ENCODE measurements at places on chromosomes 6 and 20.

- DNase-seq, result no peak
These were observed 175.4 kb upstream of the PRND start for GRCh38 chr20:4546342-4546741.

DNA sequence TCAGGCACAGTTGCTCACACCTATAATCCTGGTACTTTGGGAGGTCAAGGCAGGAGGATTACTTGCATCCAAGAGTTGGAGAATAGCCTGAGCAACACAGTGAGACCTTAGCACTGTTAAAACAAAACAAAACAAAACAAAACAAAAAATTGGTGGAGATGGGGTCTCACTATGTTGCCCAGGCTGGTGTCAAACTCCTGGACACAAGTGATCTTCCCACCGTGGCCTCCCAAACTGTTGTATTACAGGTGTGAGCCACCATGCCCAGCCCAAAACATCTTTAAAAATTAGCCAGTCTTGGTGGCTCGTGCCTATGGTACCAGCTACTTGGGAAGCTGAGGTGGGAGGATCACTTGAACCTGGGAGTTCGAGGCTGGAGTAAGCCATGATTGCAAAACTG is 120.2 kb downstream of the GMDS start:
- no peak for DNase-seq

DNA sequence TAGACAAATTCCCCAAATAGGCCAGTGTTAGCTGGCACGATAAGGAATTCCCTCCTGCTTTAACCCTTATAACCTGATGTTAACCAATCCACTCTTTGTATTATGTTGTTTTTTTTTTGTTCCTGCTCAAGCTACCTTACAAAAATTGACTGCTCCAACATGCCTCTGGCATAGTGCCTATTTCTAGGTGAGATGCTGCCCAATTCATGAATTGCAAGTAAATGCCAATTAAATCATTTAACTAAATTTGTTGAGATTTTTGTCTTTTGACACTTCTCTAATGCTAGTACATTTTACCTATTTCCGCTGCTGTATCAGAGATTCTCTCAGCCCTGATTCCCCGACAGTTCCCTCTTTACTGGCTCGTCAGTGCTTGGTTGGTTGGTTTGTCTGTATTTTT is 66.5 kb downstream of the HECA start:
- no peak for DNase-seq

DNA sequence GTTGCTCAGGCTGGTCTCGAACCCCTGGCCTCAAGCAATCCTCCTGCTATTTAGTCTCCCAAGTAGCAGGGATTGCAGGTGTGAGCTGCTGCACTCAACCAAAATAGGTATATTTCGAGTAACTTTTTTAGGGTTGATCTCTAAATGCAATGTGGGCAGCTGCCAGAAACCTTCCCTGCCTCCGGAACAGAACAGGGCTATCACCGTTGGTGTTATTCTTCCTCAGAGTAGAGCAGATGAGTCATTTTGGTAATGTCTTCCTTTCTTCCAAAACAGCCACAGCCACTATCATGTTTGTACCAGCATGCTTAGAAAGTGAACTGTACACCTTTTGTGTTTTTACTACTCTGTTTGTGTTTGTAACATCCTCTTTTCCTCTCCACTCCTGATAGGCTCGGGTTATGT is 44.1 kb downstream of the SNX9 start:
- no peak for DNase-seq

DNA sequence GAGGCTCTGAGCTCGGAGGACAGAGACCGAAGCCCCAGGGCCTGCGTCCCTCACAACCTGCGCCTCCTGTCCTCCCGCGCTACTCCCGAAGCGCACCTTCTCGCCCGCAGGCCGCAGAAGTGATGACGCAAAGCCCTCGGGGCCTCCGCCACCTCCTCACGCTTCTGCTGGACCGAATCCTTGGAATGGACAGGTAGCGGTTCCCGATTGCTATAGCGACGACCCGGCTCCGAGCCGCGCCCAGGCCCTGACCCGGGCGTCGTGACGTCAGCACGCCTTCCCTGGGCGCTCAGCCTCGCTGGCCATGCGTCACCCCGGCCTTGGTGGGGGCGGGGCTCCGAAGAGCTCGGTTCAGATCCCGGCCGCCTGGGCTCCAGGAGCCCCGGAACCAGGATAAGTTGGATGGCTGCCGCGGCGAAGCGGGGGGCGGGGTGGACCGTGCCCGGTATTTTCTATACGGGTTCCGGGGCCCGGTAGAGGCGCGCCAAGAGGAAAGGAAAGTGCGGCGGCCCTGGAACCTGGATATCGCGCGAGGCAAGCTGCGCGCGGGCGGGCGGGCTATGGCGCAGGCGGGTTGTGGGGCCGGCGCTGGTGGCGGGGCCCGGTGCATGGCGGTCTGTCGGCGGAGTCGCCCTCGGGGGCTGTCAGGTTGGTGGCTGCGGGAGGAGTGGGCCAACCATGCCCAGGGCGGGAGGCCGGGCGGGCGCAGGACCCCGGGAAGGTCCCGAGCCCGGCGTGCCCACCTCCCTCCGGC is at the start of gene ZNF76:
ZNF76 (plus strand) TSS at position 542 of the 754 bp plus-strand sequence. CDS start 21,417 bp downstream, outside the sequence.
- DNase-seq, result peak; percentile 95

DNA sequence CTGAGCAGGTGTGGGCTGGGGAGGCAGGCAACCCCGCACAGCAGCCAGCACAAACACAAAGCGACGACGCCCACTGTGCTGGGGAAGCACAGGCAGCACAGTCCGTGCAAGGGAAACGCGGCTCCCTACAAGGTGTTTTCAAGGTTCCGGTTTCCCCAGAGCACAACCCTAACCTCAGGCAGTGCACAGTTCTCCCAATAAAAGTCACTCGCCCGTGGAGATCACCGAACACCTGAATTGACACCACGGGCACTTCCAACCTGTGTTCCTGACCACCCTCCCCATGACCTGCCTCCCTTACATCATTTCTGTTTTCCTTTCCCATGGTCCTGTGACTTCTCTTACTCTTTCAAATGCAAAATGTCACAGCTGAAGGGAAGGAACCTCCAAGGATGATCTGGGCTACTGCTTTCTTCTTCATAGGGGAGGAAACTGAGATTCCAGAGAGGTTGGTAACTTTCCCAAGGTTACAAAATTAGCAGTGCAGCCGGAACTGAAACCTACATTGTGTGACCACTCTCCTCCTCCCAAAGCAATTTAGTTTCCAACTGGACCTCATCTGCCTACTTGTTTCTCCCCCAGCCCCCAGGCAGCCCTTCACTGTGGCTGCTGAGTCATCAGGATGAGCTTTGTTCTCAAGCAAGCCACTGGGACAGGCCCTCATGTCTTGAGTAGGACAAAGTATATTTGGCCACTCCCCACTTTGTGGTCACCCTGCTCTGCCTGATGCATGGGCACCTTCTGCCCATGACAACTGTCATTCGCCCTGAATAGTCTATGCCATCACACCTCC is 125.3 kb downstream of the ATXN1 start:
- DNase-seq, result no peak

- DNase-seq, result no peak
These were observed 2.0 kb downstream of the CD24 start for GRCh38 chr6:106972500-106972899.

DNA sequence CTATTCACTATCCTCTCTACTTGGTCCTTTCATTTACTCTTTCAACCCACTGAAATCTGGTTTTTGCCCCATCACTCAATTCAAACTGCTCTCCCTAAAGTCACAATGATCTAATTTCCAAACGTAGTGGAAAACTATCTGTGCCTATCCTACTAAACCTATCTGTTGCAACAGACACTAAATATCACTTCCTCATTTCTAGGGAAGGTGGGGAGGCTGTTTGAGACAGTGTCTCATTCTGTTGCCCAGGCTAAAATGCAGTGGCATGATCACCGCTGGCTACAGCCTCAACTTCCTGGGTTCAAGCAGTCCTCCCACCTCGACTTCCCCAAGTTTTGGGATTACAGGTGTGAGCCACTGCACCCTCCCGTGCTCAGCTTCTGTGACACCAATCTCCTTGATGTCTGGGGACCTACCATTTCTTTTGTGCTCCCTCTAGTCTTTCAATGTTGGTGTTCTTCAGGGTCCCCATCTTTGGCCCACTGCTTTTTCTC is 8.8 kb downstream of the RANBP9 start:
- no peak for DNase-seq

- DNase-seq, result no peak
These were observed 21.7 kb downstream of the PHACTR2 start for GRCh38 chr6:143699430-143699825.

DNA sequence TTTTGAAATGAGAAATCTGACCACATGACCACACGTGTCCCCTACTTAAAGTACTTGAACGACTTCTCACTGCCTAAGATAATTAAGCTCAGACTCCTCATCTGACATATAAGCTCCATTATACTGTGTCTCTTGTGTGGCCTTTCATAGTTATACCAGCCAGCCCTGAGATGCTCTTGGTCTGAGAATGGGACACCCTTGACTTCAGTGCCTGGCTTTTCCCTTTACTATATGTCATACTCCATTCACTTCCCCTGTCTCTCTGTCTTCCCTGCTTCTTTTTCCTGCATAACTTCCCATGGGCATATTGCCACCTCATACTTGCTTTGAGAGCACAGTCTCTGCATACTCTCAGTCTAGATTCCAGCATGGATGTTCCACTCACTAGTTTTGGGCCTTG is 53.4 kb upstream of the TINAG start:
- DNase-seq, result no peak

- no peak for DNase-seq
These were observed 13.7 kb upstream of the SHPRH start for GRCh38 chr6:145977881-145978280.

GRCh38 chr20:56422824-56423189 is 10.7 kb downstream of the CASS4 start:
- DNase-seq, result no peak

DNA sequence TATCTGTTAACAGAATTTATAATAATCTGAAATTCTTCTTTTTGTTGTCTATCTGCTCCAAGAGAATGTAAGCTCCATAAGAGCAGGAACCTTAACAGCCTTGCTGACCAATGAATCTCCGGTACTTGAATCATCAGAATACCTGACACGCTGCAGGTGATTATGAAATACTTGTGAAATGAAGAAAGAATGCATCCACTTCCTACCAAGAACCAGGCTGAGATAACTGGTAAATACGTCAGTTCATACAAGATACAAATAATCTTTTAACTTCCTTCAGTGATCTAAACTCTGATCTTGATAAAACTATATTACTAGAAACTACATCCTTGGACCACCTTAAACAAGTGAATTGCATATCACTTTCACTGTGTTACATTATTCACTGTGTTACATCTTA is 116.2 kb downstream of the MAP3K5 start:
- no peak for DNase-seq

GRCh38 chr6:77038807-77039206 is 424.5 kb downstream of the HTR1B start:
- DNase-seq, result no peak

DNA sequence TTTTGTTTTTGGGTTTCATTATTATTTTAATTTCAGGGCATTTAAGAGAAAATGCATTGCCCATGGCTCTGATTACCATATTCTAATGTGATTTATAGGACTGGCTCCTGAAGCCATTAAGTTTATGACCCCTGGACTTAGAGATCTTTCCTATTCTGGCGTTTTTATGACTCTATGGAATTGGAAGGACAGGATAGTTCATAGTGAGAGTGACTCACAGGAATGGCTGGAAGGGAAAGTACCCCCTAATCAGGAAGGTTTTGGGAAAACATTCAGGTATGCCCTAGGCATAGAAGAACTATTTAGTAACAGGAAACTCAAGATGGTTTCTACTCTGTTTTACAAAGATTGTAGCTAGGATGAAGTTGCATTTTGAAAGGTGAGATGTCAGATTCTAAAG is 108.6 kb upstream of the SLC2A12 start:
- no peak for DNase-seq

- DNase-seq, result no peak
These were observed 191.9 kb downstream of the CENPW start for GRCh38 chr6:126531840-126532239.

DNA sequence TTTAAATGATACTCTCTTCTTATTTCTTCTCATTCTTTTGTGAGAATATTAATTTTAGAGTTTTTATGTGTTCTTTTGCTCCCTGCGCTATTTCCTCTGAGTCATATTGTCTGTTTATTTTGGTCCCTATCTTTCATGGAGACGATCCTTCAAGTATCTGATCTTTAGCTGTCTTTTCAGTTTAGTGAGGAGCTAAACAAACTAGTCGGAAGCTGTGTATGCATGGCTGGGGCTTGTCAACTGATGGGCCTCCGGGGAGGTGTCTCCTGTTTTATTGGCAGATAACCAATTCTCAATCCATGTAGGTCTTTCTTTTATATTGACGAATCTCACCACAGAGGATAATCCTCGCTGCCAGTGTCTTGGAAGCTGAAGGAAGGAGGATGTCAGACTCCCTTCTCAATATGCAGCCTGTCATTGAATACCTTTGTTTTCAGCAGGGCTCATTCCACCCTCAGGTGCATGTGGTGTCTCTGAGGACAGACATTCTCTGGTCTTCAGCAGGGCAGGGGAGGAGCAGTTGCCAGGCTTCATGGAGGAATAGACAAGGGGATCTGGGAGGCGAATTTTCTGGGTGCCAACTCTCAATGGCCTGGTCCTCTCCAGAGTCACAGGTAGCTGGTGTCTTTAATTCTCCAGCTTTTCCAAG is 64.9 kb downstream of the RNF182 start:
- no peak for DNase-seq

DNA sequence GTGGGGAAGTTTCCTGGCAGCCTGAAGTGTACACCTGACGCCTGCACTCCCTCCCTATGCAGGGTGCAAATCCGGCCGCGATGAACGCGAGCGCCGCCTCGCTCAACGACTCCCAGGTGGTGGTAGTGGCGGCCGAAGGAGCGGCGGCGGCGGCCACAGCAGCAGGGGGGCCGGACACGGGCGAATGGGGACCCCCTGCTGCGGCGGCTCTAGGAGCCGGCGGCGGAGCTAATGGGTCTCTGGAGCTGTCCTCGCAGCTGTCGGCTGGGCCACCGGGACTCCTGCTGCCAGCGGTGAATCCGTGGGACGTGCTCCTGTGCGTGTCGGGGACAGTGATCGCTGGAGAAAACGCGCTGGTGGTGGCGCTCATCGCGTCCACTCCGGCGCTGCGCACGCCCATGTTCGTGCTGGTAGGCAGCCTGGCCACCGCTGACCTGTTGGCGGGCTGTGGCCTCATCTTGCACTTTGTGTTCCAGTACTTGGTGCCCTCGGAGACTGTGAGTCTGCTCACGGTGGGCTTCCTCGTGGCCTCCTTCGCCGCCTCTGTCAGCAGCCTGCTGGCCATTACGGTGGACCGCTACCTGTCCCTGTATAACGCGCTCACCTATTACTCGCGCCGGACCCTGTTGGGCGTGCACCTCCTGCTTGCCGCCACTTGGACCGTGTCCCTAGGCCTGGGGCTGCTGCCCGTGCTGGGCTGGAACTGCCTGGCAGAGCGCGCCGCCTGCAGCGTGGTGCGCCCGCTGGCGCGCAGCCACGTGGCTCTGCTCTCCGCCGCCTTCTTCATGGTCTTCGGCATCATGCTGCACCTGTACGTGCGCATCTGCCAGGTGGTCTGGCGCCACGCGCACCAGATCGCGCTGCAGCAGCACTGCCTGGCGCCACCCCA is 1.2 kb downstream of the GPR6 start:
- DNase-seq, result no peak

GRCh38 chr20:2692036-2692885 is at the start of gene EBF4:
Gene EBF4 (plus strand): TSS chr20:2692780. CDS start chr20:2693646, 866 bp downstream.
- DNase-seq, result peak; percentile 45

GRCh38 chr6:3244003-3244831 is 14.5 kb upstream of the PSMG4 start:
- DNase-seq, result no peak

Data from CD4-positive, alpha-beta T cell treated with Interleukin-17A for 1 hour (primary cell).